ENCODE measurements at places on chromosomes 6 and 20. TPM values are rescaled to one million over a fixed set of nuclear protein-coding genes. Genes with fewer than 3 reads are reported as not detected.
A peak's percentile ranks its signal among the peaks of the same experiment; 100 is the strongest.

GRCh38 chr6:145673504-145673903 is 61.8 kb downstream of the EPM2A start:
- DNase-seq: no peak

DEFB125 gene
- total RNA-seq: not detected

KCNB1 gene
- total RNA-seq: 1.1 TPM

- no peak for DNase-seq
These were observed 34.5 kb downstream of the BPIFB1 start for GRCh38 chr20:33317424-33318095.

GRCh38 chr6:142292166-142292924 is 9.5 kb upstream of the ADGRG6 start:
- no peak for DNase-seq

DNA sequence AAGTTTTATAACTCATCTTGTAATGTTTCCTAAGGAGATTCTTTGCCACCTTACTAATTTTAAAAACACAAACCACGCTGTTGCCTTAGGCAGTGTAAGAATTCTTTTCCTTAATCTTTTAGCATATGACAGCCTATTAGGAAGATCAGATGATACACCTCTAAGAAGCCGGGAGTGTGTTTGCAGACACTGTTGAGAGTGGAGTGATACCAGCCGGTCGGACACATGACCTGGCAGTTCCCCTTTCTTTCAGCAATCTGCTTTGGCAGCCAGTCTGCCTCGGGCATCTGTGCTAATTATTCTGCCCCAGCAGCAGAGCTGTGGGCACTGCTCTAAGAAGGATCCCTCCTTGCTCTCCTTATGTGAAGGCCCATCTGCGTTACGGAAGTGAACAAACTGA is 50.9 kb downstream of the PLCB4 start:
- peak; percentile 68 for DNase-seq

DNA sequence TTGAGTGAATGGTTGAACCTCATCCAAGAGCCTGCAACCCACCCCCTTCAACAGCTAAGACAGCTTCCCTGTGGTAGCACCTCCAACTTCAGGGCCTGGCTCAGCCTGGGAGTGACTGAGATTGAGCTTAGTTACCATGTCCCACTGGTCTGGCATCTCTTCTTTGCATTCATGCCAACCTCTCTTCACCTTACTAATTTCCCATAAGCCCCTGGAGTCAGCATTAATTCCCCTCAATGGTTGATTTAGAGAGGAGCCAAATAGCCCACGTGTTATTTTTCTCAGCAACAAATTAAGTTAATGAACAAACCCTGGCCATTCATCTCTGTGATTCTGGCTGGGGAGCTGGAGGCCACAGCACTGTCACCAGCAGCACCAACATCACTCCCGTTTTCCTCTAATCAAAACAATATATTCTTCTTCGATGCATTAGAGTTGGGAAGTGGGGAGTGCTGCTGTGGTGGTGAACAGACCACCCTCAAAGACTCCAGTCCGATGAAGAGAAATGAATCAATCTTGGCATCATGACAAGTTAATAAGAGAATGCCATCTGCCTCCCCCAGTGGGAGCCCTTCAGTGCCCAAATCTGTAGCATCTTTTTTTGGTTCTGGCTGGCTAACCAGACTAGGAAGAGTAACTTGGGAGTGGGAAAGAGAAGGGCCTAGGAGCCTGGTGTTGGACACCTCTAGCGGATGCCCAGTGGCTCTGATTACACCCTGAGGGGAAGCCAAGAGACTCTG is 316.9 kb upstream of the RNF24 start:
- no peak for DNase-seq

KHDC1L gene
- not detected for total RNA-seq

DNA sequence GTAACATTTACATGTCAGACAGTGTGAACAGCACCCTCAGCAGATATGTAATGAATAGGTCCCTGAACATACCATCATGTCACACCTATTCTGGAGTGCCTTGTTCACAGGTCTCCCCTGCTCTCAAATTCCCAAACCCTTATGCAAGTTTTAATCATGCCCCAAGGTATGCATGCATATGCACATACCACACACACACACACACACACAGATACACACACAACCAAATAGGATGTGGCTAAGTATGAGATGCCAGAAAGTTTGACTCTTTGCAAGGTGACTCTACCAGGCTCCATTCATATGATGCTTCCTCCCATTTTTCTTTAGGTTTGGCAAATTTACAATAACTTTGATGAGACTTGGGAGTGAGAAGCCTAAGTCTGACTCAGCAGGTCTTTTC is 243.8 kb upstream of the IRAK1BP1 start:
- DNase-seq: no peak
